M059J (cell line): ENCODE measurements at places on chromosomes 11 and 22. TPM values are rescaled to one million over a fixed set of nuclear protein-coding genes. Genes with fewer than 3 reads are reported as not detected.

GRCh38 chr11:93560199-93560932, 17.2 kb upstream of the SMCO4 start:
- no peak for DNase-seq

DNA sequence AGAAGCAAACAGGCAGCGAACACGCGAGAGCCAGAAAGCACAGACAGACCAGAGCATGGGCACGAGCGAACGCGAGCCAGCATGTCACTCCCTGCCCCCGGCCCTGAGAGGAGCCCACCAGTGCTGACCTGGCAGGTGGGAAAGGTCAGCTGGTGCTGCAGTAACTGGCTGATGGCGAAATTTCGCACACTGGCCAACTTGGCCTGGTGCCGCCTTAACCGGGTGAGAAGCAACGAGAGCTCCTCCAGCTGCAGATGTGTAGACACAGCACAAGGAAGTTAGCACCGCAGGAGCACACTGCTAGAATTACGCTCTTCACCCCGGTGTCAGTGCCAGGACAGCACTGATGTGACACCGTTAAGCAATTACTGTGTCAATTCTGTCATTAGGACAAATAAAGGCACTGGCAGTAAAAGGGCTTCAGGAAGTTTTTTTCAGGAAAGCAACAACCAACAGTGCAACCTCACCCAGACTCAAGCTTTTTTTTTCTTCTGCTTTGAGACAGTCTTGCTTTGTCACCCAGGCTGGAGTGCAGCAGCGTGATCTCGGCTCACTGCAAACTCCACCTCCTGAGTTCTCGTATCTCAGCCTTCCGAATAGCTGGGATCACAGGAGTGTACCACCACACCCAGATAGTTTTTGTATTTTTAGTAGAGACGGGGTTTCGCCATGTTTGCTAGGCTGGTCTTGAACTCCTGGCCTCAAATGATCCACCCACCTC, 76.8 kb downstream of the C11orf58 start:
- no peak for DNase-seq

- DNase-seq = peak; percentile 90
These were observed 22.2 kb upstream of the CBX7 start for GRCh38 chr22:39174498-39175352.

GRCh38 chr11:18100926-18101656, 4.8 kb downstream of the SAAL1 start:
- no peak for DNase-seq

DNA sequence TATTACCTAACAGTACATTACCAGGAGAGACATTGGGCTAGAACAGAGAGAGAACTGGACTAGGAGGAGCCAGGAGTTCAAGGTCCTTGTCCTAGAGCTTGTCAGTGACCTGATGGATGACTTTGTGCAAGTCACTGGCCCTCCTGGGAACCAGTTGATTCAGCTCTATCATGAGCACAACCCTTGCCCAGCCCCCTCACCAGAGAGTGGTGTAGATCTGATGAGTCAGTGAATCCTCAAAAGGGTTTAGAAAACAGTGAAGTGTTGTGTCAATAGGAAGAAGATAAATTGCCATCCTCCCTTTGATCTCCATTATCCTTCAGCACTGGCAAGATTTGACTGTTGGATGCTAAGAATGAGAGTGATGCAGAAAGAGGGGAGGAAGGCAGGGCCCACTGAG, 24.3 kb downstream of the NEU3 start:
- peak; percentile 50 for DNase-seq

DNA sequence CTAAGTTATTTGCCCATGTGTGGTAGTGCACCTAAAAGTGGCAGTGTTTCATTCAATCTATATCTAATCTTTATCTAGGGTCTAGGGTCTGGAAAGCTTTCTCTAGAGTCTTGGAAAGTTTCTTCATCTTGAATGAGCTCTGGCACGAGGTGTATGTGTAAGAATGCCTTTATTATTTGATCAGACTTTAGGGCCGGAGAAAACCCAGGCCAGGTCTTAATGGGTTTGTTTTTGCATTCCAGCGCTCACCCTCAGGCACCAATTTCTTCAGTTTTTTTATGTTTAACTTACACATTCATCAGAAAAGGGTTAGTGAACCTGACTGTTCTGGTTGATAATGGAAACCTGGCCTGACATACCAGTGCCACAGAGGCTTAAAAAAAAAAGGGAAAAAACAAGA, 68.3 kb upstream of the SLN start:
- no peak for DNase-seq

- DNase-seq = peak; percentile 89
These were observed 8.6 kb upstream of the UPB1 start for GRCh38 chr22:24486501-24486921.

DNA sequence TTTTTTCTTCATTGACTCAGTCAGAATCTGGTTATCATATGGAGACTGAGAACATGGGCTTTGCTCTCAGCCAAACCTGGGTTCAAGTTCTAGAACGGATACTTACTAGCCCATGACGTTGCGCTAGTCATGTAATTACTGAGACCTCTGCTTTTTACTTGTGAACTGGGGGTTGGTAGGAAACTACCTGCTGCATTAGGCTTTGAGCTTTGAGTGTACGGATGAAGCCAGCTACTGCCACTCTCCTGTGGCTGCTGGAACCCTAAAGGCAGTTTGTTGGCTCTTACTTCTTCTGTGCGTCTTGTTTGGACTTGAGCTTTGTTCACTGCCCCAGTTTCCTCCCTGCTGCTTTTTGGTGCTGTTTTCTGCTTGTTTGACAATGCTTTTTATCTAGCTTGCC, 18.1 kb downstream of the PPP6R2 start:
- DNase-seq = no peak

MYRF gene
- 4.3 and 5.0 TPM in 2 replicates for total RNA-seq

ALX4 gene
- 7.0 and 9.9 TPM in 2 replicates for total RNA-seq

BTG4 gene
- not detected in 2 replicates for total RNA-seq
